ENCODE measurements at places on chromosomes 1 and 21. TPM values are rescaled to one million over a fixed set of nuclear protein-coding genes. Genes with fewer than 3 reads are reported as not detected.

OR2L5 gene
- not detected for total RNA-seq

CHD5 gene
- 1.4 TPM for total RNA-seq

CDA gene
- total RNA-seq, result 9.1 TPM

NTMT2 gene
- total RNA-seq, result not detected

POU2F1 gene
- 19.2 TPM for total RNA-seq

LMOD1 gene
- 297 TPM for total RNA-seq

CFAP107 gene
- total RNA-seq, result not detected

ZMYM1 gene
- 14.4 TPM for total RNA-seq

RGS13 gene
- total RNA-seq, result 0.81 TPM

MNDA gene
- 12.0 TPM for total RNA-seq

SPOCD1 gene
- total RNA-seq, result 23.0 TPM

OR2M3 gene
- not detected for total RNA-seq

DNALI1 gene
- 2.1 TPM for total RNA-seq

DPH2 gene
- 13.5 TPM for total RNA-seq

SYTL1 gene
- 1.9 TPM for total RNA-seq

PDZK1 gene
- total RNA-seq, result not detected

NHLH1 gene
- not detected for total RNA-seq

PLA2G5 gene
- 9.8 TPM for total RNA-seq

LRRC71 gene
- total RNA-seq, result not detected

HNRNPCL2 gene
- total RNA-seq, result not detected

BARHL2 gene
- not detected for total RNA-seq

IVL gene
- not detected for total RNA-seq

HAO2 gene
- not detected for total RNA-seq

MR1 gene
- 21.9 TPM for total RNA-seq

C1orf87 gene
- total RNA-seq, result not detected

MTF2 gene
- 13.9 TPM for total RNA-seq

PM20D1 gene
- 0.24 TPM for total RNA-seq

PPM1J gene
- 2.1 TPM for total RNA-seq

PSMB4 gene
- 210 TPM for total RNA-seq

AGMAT gene
- total RNA-seq, result not detected

KCNJ6 gene
- total RNA-seq, result not detected

MDM4 gene
- 65.1 TPM for total RNA-seq

MATN1 gene
- total RNA-seq, result not detected

MARK1 gene
- 19.4 TPM for total RNA-seq

TNFAIP8L2 gene
- 3.0 TPM for total RNA-seq

MIB2 gene
- total RNA-seq, result 29.4 TPM

SYT6 gene
- total RNA-seq, result 0.10 TPM

PIP5K1A gene
- 41.9 TPM for total RNA-seq

GJA8 gene
- not detected for total RNA-seq

ACOT7 gene
- total RNA-seq, result 26.5 TPM

FMO1 gene
- total RNA-seq, result 1.0 TPM

NR5A2 gene
- total RNA-seq, result 3.1 TPM

RNU1-1 gene
- 18,986 TPM for total RNA-seq

C1orf210 gene
- not detected for total RNA-seq

OLIG2 gene
- total RNA-seq, result not detected

ZNF648 gene
- not detected for total RNA-seq

RAB7B gene
- 9.2 TPM for total RNA-seq
